NCI-H524 (cell line): ENCODE measurements at places on chromosomes 11 and 22.

- DNase-seq = no peak
These were observed 17.7 kb downstream of the MCM5 start for GRCh38 chr22:35417606-35418005.

DNA sequence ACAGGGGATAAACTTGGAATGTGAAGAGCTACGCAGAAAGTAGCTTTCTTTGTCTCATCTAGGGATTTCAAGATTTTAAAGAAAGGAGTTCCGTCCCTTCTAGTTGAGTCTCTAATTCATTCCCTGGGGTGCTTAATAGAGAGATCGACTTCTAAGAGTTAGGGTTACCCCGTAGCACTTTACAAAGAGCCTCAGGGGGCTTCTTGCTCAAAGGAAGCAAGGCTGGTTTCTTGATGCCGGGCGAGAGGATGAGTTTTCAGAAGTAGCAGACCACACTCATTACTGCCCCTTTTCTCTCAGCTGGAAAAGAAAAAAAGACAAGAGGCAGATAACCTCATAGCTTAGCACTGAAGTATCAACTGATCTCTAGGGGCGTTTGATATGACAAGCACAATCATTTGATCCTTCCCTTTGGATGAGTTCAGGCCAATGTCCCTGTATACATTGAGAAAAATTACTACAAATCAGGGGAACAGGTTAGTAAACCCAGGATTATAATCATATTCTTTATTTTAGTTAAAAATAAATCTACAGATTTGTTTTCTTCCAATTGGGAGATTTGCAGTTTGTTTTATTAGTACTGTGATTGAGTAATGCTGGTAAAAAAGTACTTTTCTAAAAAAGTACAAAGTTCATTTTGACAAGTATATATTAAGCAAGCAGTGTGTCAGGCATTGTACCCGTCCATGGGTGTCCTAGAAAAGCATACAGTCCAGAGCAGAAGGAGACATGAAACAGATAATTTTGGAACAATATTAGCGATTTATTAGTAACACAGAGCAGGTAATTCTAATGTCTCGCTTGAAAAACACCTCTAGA is 18.7 kb downstream of the ELMOD1 start:
- DNase-seq = no peak

GRCh38 chr11:116513894-116514293 is 258.9 kb downstream of the BUD13 start:
- DNase-seq = no peak

GRCh38 chr22:17906978-17907747 is 117.2 kb downstream of the MICAL3 start:
- DNase-seq = peak; percentile 70

GRCh38 chr11:101348786-101349185 is 219.2 kb upstream of the PGR start:
- DNase-seq = no peak

DNA sequence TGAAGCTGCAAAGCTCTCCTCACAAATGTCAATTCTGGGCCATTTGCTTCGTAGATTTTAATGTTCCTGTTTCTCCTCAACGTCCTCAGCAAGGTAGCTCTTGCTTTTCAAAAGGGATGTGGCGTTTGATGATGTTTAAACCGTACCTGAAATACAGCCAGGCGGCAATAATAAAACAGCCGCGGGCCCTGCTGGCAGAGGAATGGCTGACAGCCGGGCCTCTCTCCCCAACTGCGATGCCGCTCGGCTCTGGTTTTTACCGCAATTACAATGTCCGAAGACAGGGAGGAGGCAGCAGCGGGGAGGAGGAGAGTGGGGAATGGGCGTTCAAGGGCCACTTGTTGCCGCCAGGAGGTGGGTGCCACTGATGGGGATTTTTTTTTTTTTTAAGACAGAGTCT is 27.5 kb downstream of the MACROD1 start:
- DNase-seq = no peak
